ENCODE measurements at places on chromosomes 4 and X. TPM values are rescaled to one million over a fixed set of nuclear protein-coding genes. Genes with fewer than 3 reads are reported as not detected.

CNGA1 gene
- 4.5 TPM for total RNA-seq

AFM gene
- total RNA-seq, result not detected

PCDH10 gene
- 85.6 TPM for total RNA-seq

UCP1 gene
- not detected for total RNA-seq

CDS1 gene
- total RNA-seq, result 0.26 TPM

ADH1C gene
- 0.23 TPM for total RNA-seq

ADGRG4 gene
- under 0.01 TPM for total RNA-seq

HSPA4L gene
- 17.0 TPM for total RNA-seq

GABRQ gene
- not detected for total RNA-seq

FMR1NB gene
- not detected for total RNA-seq

EGF gene
- 1.0 TPM for total RNA-seq

CLIC2 gene
- 0.78 TPM for total RNA-seq

TEX13A gene
- not detected for total RNA-seq

ODAPH gene
- total RNA-seq, result not detected

RFC1 gene
- total RNA-seq, result 47.9 TPM

NAP1L3 gene
- 8.3 TPM for total RNA-seq

TRIML2 gene
- not detected for total RNA-seq

SLC34A2 gene
- total RNA-seq, result 0.03 TPM

PAGE2B gene
- total RNA-seq, result not detected

TRPC3 gene
- 0.78 TPM for total RNA-seq

SERTM2 gene
- total RNA-seq, result not detected

VCX2 gene
- total RNA-seq, result not detected

ALAS2 gene
- total RNA-seq, result not detected

TCEAL7 gene
- total RNA-seq, result 31.7 TPM

PHOX2B gene
- total RNA-seq, result not detected

PLS3 gene
- total RNA-seq, result 345 TPM

TRAM1L1 gene
- total RNA-seq, result 1.8 TPM
